ENCODE measurements at places on chromosomes 12 and 14.

DNA sequence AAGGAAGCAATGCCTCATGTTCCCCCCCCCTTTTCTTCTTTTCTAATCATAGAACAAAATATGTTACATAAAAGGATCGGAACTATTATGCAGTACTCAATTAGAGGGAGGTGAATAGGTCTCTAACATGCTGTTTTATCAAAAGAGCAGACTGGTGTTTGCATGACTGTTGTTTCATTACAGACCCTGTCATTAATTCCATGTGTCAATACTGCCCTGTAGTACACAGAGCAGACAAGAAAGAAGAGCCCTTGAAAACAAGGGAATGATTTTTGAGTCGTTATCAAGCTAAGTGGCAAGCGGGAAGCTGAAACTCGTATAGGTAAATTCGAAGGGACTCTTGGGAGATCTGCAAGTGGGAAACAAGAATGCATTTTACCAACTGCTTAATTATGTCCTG lies 76.9 kb upstream of the TMEM263 start:
- no peak for DNase-seq

DNA sequence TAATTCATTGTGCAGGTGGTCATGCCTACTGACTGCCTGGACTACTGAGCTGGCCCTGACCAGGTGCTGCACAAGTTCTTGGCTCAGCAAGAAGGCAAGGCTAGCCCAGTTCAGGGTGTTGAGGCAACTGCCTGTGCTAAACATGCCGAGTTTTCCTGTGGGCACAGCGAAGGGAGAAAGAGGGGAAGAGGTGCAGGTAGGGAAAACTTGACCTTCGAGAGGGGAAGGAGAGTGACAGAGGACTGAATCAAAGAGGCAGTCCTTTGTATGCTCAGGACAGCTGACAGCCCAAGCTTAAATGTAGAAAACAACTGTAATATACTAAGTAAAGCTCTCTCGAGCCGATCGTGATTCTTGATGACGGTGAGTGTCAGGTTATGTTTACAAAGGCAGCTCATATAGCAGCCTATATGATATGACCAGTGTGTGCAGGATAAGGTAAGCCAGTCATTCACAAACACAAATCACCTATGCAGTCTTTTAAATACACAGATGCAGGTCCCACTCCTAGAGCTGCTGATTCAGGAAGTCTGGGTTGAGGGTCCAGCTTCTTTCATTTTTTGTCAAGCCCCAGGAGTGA lies 2.6 kb downstream of the IRAK3 start:
- no peak for DNase-seq

DNA sequence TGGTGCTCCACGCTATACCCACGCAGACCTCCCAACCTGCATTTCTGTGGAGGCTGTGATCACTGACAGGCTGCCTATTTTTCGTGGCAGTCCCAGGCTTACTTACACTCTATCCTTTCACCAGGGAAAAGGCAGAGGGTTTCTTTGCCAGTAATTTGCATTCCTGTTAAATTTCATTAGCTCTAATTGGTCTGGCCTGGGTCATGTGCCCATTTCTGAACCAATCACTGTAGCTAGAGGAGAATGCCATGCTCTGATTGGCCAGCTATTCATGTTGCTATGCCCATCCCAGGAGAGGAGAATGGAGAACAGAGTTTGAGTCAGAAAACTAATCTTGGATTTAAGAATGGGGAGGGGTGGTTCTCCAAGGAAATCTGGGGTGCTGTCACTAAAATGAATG lies 43.2 kb upstream of the TUNAR start:
- DNase-seq, result no peak

DNA sequence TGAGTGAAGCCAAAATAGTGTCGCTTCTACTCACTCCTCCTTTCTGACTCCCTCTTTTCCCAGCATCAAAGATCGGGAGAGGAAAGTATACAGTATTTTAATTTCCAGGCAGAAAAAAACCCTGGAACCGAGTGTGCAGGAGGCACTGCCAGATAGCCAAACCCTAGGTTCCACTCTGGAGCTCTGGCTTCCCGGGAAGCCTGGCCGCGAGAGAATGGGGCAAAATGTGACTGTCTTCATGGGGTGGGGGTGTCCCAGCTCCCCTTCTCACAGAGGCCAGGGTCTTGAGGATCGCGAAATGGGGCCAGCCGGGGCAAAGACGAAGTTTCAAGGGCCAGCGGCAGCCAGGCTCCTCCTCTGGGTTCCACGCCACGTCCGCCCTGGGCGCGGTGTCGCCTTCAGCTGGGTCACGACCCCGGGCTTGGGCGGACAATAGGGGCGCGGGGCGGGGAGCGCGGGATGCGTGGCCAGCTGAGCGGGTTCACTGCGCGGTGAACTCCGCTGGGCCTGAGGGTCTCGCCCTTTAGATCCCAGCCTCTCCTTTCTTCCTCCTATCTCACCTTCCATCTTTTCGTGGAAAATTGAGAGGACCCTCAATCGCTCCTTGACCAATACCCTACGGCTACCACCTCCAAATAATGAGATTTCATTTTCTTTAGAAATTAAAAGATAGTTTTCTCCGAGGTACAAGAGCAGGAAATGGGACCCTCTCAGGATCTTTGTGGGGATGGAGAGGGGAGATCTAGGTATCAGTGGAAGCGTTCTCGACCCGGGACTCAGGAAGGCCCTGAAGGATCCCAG lies 6.7 kb downstream of the HOXC4 start:
- no peak for DNase-seq

- no peak for DNase-seq
These were observed at the start of gene FOXG1 for GRCh38 chr14:28766469-28766955. Gene FOXG1 (plus strand): TSS chr14:28766787. CDS start chr14:28767280, 493 bp downstream.

- no peak for DNase-seq
These were observed 115.2 kb downstream of the PRICKLE1 start for GRCh38 chr12:42474391-42474790.

- DNase-seq, result no peak
These were observed 127.1 kb upstream of the CNTN1 start for GRCh38 chr12:40565029-40565633.

- DNase-seq, result no peak
These were observed 72.6 kb upstream of the REP15 start for GRCh38 chr12:27623645-27624044.

GRCh38 chr14:68395604-68396003 lies 397.3 kb downstream of the ZFP36L1 start:
- DNase-seq, result no peak

GRCh38 chr12:128664501-128664900 lies 159.3 kb downstream of the SLC15A4 start:
- DNase-seq, result no peak

- DNase-seq, result no peak
These were observed 11.2 kb upstream of the CDC42BPB start for GRCh38 chr14:103068351-103069073.

GRCh38 chr12:121202407-121203355 lies 7.2 kb upstream of the P2RX4 start:
- DNase-seq, result no peak

DNA sequence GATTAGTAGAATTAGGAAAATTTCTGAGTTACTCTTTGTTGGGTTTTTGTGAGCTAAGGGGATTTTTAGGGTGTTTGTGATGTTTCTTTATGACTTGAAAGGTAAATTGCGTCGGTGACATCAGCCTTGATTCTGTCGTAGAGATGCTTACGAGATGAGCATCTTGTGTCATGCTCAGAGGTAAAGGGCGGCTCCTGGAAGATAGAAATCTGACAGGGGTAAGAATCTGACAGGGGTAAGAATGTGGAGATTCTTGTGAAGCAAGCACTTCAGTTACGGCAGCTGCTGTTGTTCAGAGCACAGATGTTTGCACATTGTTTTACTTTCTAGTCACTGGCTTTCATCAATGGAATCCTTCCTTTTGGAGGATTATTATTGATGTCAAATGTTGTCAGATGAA lies 22.5 kb downstream of the EML1 start:
- no peak for DNase-seq

GRCh38 chr12:123150744-123151456 lies at the start of gene PITPNM2:
Gene PITPNM2 (minus strand): TSS chr12:123151090. CDS start chr12:123034590, 116,500 bp downstream.
- peak; percentile 55 for DNase-seq

- DNase-seq, result no peak
These were observed 105.2 kb upstream of the RESF1 start for GRCh38 chr12:31853977-31854376.

DNA sequence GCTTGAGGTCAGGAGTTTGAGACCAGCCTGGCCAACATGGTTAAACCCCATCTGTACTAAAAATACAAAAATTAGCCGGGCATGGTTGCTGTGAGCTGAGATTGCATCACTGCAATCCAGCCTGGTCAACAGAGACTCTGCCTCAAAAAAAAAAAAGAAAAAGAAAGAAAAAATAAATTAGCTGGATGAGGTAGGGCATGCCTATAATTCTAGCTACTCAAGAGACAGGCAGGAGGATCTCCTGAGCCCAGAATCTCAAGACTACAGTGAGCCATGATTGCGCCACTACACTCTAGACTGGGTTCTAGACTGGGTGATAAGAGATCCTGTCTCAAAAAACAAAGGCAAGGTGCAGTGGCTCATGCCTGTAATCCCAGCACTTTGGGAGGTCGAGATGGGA lies 16.9 kb downstream of the PPP4R3A start:
- no peak for DNase-seq

GRCh38 chr12:115296613-115297198 lies 612.7 kb upstream of the TBX3 start:
- DNase-seq, result no peak

GRCh38 chr12:56128670-56129205 lies 671 bp downstream of the ESYT1 start:
- DNase-seq, result no peak

DNA sequence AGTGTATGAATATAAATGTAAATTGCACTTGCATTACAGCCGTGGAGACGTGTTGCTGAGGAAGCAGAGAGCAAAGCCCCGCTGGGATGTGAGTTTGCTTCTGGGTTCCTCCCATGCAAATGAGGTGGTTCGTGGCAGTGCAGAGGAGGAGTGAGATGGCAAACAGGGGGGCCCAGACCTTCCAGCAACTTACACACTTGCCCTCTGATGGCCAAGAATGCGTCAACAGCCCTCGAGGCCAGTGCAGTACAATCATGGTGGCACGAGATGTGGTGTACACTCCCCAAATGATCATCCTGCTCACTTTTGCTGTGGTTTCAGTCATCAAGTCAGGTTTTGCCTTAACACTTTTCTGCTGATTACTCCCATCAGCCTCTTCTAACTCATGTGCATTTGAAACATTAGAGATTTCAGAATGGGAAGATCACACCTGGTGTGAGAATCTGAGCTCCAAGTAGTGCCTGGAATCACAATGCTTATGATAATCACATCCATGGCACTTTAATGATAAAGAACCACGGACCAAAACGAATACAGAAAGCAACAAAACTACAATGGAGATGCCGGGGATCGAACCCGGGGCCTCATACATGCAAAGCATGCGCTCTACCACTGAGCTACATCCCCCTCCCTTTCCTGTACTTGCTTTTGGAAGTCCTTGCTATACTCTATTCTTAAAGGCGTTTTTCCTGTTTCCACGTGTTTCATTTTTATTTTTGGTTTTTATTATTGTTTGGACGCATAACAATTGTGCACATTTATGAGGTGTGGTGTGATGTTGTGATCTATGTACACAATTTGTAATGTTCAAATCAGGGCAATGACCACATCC lies 7.0 kb upstream of the UBC start:
- peak; percentile 69 for DNase-seq

GRCh38 chr12:92132288-92132687 lies 13.4 kb downstream of the BTG1 start:
- peak; percentile 37 for DNase-seq

DNA sequence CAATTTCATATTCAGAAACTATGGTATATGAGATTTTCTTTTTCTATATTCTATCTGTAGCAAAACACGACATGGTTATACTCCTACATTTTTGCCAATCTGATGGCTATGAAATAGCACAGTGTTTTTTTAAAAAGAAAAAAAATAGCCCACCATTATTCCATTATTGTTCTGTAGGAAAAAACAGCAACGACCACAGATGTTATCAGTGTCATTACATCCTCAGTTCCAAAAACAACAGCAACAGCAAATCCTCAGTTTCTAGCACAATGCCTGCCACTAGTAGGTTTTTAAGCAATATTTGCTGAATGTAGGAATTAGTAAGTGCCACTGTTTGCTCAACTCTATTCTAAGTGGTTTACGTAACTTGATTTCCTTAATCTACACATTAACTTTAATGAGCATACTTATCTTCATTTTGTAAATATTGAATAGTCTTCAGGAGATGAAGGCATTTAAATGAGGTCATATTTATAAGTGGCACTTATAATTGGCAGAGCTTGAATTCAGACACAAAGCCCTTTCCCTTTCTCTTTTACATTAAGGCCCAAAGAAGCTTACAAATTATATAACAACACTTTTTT lies 8.3 kb downstream of the RNASE6 start:
- no peak for DNase-seq

DNA sequence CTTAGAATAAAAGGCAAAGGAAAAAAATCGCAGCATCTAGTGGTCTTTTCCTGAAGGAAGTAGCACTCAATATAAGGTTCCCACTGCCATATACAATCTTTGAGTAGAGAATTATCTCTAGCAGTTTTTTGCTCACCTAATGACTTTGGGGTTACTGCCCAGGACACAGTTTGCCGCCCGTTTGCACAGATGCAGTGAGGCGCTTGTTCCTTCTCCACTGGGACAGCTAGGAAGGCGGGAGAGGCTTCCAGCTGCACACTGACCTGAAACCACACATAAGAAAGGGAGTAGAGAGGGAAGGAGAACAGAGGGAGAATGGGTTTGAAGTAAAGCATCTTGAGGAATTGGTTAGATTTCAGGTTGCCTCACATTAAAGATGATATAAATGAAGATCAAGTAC lies 25.5 kb downstream of the A2M start:
- no peak for DNase-seq

- no peak for DNase-seq
These were observed 525 bp upstream of the FAR2 start for GRCh38 chr12:29148596-29148910.

DNA sequence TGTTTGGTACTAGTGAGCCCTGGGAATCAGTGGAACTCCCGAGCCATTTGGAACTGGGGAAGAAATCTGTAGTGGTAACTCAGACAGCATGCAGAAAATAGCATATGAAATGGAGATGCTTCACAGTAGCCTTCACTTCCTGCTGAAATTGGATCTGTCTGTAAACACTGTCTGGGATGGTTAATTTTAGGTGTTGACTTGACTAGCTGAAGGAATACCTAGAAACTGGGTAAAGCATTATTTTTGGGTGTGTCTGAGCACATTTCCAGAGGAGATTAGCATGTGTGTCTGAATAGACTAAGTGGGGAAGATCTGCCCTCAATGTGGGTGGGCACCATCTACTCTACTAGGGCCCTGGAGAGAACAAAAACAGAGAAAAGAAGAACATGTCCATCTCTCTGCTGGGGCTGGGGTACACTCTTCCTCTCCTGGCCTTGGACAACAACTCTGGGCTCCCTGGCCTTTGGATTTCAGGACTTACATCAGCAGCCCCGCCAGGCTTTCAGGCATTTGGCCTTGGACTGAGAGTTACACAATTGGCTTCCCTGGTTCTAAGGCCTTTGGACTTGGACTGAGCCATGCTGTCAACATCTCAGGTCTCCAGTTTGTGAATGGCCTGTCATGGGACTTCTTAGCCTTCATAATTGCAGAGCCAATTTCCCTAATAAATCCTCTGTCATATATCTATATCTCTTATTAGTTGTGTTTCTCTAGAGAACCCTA lies 14.0 kb upstream of the CRADD start:
- no peak for DNase-seq

DNA sequence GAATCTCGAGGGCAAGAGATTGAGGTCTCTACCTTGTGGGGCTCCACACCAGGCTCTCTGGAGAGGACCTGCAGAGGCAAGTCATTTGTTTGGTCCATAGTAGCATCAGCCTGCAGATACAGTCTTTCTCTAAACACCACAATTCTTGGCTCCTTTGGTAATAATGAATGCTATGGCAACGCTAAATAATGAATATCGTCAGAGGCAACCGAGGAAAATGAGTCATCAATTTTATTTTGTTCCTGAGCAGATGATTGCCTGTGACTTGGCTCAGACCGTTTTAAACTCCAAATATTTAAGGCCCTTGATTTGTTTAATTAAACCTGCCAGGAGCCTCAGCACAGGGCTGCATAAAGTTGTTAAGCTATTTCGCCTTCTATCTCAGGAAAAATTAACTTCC lies 924.1 kb upstream of the TMEM132C start:
- DNase-seq, result no peak
